ENCODE measurements at places on chromosomes 5 and 9.
A peak's percentile ranks its signal among the peaks of the same experiment; 100 is the strongest.

DNA sequence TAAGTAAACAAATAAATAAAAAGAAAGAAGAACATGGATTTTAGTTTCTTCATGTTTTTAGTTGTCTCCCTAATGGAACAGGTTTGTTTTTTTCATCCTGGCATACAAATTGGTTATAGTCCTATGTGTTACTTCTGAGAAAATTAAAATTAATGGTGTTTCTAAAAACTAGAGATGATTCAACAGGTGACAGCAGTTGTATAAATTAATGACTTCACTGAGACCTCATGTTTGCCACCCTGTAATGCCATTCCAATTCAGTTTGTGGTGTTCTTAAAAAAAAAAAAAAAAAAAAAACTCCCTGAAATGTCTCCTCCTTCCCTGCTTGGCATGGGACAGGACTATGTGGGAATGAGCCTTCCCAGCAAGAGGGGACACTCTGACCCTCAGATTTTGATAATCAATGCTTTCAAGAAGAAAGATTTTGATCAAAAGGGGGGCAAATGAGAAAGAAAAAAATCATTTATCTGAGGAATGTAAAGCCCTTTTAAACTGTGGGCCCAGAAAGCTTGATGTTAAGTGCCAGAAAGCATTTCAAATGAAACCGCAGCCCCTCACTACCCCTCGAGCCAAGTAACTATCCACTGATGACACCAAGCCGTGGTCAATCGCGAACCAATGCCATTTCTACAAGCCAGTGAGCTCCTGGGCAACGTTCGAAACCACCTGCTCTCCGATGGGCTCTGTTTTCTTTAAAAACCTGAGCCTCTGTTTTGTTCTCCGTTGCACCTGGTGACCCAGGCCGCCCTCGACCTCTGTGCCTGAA is 941 bp downstream of the EXD3 start:
- DNase-seq, result no peak

GRCh38 chr9:126435626-126436025 is 109.0 kb downstream of the MVB12B start:
- no peak for DNase-seq

- DNase-seq, result no peak
These were observed 118.2 kb downstream of the KLHL3 start for GRCh38 chr5:137617528-137618205.

DNA sequence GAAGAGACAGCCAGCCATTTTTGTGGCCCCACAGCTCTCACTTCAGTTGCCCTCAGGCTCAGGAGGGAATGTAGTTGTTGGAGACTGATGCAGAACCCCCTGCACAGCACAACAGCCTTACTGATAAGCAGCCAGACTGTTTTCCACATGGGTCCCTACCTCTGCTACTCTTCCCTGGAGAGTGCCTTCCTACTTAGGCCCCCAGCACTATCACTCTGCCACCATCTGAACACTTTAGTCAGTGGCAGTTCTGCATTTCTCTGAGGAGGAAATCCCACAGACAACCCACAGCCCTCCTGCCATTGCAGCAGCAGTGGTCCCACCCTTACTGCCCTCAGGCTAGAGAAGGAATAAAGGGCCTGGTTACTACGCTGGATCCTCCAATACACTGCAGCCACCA is 61.8 kb upstream of the PTPRD start:
- DNase-seq, result no peak

- DNase-seq, result no peak
These were observed 2.3 kb upstream of the PAX5 start for GRCh38 chr9:37036371-37036775.

DNA sequence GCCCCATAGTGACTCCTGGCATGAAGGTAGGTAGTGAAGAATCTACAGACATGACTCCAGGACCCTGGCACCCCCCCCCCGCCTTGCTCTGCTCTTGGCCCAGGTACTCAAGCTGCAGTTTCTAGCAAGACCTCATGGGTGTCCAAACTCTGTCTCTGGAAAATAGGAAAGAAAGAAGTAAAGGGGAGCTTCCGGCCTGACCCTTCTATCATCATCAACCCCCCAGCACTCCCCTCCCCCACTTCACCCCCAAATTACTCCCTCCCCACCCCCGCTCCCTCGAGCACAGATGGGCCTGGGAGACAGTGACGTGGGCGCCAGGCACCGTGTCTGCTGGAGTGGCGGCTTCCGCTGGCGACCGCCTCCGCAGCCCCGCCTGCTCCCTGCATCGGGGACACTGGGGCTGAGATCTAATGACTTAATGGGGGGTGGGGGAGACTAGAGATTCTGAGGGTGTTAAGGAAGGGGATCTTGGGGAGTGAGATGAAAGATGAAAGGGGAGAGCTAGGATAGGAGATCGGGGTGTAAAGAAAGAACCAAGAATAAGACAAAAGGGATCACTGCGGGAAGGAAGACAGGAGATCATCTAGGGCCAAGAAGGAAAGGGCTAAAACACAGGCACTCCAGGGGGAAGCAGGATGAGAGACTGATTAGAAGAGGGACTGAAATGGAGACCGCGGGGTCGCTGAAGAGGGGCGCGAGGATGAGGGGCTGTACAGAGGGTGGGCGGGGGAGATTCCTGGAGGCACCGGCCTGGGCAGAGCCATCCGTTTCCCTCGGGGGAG is 1.1 kb upstream of the DNAJB5 start:
- no peak for DNase-seq

DNA sequence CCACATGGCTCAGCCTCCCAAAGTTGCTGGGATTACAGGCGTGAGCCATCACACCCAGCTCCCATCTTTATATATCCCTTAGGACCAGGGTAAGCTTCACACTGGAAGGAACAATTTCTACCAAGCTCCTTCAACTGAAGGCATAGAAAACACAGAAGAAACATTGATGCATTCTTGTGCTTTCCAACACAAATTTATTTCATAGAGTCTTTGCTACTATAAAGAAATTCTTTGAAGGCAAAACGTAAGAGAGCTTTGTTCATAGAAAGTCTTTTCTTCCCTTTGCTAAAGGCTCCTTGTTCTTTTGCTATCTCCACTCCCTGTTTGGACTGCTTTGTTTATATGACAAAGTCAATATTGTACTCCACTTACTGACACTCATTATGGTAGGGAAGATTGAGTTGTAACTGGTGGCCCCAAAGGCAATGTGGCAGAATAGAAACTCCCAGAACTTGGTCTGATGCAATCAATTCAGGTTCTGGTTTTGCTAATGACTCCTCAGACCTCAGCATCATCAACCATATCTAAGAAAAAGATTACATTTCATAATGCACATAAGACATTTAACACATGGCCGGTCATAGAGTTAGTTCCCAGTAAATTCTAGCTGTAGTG is 97.4 kb upstream of the CLINT1 start:
- no peak for DNase-seq

DNA sequence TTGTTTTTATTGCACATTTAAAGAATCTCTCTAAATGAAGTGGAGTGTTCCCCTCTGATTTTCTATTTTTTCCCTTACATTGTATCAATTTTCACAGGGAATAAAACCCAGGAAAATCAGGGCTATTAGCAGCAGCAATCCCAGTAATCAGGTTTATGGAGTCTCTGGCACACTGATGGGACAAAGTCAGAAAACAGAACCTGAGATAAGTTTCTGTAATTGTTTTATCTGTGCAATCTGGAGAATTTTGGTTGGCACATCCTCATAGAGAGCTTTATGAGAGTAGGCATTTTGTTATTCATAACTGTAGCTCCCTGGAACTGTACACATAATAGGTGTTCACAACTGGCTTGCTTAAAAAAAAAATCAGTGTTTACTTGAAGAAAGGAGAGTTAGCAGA is 96.9 kb upstream of the IL6ST start:
- DNase-seq, result no peak

DNA sequence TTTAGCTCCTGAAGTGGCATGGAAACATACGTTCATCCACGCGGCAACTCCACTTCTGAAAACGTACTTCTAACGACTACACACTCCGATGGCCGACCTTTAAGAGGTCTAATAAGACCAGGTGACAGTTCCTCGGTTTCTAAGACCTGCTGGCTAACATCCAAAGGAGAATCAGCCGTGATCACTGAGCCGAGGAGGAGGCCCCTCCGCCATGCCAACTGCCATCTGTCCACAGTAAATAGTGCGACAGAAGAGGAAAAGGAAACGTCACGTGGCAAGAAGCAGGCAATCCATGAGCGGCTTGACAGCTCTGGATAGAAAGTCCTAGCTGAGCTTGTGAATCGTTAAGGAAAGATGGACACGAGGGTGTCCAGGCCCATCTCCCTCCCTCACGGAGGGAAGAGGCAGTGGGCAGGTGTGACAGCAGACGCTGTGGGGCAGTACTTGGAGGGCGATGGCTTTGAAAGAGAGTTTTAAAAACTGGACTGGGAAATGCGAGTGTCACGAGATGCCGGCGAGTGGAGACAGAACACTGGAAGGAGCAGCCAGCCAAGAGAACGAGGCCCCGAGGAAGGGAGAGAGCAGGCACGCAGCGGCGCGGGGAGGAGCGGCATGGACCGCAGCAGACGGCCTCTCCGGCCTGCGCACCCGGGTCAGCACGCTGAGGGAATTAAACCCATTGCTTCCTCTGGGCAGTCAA is 66.7 kb upstream of the TBC1D9B start:
- no peak for DNase-seq

DNA sequence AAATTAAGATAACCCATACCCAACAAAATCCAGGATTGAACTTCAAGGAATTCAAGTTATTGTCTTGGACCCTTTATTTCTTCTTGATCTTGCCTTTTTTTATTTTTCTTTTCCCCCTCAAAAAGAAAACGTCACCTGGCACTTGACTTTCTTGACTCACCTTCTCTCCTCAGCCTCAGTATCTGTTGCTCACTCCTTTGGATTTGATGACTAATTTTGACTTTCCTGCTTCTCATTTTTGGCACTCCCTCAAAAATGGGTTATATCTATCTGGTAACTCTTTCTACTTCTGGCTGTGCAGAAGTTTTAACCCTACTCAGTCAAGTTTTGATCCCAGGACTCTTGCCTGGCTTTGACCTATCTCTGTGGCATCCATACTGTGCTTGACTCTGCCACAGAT is 66.6 kb upstream of the SPATA31D4 start:
- DNase-seq, result no peak

- no peak for DNase-seq
These were observed 126.0 kb upstream of the IRX2 start for GRCh38 chr5:2877522-2877921.

GRCh38 chr9:69139596-69139995 is 34.5 kb upstream of the TJP2 start:
- no peak for DNase-seq

GRCh38 chr5:160347448-160347847 is 23.0 kb downstream of the C1QTNF2 start:
- no peak for DNase-seq

DNA sequence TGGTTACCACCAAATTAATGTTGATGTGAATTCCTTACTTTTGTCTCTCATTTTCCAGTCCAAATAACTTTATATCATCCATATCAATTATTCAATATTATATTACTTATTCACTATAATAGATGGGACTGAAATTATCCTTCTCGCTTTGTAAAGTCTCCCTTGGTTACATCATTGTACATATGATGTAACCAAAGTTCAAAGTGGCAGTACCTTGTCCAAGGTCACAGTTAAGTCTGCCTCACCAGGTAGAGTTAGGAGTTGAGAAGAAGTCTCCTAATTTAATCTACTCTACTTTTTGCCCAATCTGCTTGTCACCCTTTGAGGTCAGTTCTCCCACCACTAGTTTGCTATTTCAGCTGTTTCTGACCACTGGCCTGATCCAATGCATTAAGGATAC is 83.7 kb upstream of the CLINT1 start:
- DNase-seq, result no peak

DNA sequence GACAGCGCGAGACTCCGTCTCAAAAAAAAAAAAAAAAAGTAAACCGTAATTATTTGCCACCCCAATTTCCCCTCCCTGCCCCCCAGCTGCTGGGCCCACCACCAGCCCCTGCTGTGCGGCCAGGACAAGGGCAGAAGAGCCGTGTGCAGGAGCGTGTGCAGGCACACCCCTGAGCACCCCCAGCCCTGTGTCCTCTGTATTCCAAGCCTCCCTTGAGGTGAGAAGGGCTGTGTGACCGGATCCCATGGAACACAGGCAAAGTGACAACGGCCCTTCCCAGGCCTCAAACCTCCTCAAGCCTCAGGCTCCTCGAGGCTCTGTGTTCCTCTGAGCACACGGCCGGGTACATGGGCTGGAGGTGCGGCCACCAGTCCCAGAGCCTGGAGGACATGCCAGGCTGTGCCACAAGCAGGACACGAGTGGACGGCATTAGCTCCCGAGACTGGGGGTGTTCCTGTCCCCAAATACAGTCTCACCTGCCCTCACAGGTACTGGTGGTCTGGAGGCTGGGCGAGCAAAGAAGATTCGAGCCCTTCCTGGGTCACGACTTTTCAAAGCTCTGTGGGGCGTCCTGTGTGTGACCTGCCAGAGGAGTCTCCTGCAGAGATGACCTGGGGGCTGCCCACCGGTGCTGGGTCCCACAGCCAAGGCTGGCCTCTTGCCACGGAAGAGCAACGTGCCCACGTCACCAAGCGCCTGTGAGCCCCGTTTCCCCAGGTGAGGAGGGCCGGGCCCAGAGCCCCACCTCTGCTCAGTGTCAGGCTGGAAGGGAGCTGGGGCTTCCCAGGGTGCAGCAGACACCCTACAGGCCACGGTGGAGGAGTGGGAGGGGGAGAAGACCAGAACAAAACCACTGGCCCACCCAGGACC is 47.1 kb upstream of the SIMC1 start:
- no peak for DNase-seq

DNA sequence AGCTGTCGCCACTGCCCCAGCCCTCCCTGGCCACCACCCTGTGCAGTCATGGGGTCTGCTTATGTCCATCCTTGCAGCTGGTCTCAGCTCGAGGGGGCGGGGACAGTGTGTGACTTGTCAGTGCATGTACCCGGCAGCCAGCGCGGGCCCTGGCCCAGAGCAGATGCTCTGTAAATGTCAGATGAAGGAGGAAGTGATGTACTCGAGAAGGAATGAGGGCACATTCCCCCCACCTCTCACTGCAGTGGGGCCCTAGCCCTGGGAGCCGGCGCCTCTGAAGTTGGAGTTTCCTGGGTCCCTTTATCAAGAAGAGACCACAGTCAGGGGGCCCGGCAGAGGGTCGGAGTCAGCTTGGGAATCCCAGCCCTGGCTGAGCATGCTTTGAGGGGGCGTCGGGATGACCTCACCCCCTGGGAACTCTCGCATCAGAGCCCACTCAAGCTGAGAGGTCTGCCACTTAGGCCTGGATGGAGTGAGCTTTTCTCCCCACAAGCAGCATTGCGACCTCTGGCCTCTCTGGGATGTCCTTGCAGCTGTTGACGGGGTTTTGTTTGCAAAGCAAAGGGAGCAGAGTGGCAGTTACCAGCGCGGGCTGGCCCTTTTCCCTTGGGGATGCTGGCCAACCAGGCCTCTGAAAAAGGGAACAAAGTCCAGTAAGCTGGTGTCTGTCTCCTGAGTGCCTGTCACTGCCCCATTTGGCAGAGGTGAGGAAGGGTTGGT is 19.0 kb downstream of the NEURL1B start:
- DNase-seq, result peak; percentile 60

DNA sequence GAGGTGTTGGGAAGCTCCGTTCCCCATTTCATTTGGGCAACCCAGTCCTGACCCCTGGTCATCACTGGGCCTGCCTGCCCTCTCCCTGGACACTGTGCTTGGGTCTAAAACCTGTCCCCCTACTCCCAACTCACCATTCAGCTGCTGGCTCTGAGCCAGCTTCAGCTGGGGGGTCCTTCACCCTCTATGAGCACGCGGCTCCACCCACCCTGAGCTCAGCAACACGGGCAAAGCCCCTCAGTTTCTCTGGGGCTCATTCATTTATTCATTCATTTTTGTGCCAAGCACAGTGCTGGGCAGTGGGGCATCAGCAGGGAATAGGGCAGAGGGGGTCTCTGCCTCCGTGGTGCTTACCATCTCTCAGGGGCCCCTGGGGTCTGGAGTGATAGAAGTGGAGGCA is 199.8 kb upstream of the MVB12B start:
- DNase-seq, result peak; percentile 2

- DNase-seq, result no peak
These were observed 71.1 kb upstream of the SH3PXD2B start for GRCh38 chr5:172525307-172525995.

All from tibial nerve (tissue), 4 donors.